ENCODE measurements at places on chromosomes 5 and 9.

GRCh38 chr5:112886975-112887374, 25.9 kb downstream of the SRP19 start:
- DNase-seq, result no peak

DNA sequence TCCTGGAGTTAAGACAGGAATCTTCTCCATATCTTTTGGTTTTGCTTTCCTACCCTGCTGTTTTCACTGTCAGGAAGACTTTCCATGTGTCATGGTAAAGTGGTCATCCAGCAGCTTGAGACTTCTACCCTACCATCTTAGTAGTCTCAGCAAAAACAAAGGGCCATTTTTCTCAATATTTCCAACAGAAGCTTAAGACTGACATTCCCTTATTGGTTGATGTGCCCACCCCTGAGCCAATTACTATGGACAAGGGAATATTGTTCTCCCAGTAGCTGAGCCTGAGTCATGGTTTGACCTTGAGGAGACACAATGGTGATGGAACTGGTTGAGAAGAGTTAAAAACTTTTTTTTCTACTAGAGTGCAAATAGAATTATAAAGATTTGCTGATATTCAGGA, 105.6 kb downstream of the CSNK1G3 start:
- DNase-seq, result no peak

- no peak for DNase-seq
These were observed 755.5 kb upstream of the ADAMTS16 start for GRCh38 chr5:4384649-4385048.

- no peak for DNase-seq
These were observed 3.5 kb downstream of the HBEGF start for GRCh38 chr5:140342896-140343295.

DNA sequence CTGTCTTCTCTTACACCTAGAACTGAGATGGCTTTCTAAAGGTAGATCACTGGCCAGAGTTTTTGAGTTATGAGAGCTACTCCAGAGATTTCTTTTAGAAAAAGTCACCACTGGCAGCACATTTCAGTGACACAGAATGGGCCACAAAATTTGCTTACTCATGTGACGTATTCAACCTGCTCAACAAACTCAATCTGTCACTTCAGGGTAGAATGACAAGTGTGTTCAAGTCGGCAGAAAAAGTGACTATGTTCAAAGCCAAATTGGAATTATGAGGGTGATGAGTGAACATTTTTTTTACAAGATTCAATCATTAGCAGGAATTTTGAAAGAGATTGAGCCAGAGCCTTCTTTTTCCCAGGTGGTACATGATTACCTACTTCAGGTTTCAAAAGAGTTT, 46.5 kb downstream of the TAF11L14 start:
- DNase-seq, result no peak

- DNase-seq, result no peak
These were observed 13.3 kb downstream of the RIC1 start for GRCh38 chr9:5642170-5642569.
